ENCODE measurements at places on chromosomes 3 and 15.
A peak's percentile ranks its signal among the peaks of the same experiment; 100 is the strongest.

- no peak for DNase-seq
Observed at GRCh38 chr3:188240189-188240981, 86.4 kb downstream of the LPP start.

DNA sequence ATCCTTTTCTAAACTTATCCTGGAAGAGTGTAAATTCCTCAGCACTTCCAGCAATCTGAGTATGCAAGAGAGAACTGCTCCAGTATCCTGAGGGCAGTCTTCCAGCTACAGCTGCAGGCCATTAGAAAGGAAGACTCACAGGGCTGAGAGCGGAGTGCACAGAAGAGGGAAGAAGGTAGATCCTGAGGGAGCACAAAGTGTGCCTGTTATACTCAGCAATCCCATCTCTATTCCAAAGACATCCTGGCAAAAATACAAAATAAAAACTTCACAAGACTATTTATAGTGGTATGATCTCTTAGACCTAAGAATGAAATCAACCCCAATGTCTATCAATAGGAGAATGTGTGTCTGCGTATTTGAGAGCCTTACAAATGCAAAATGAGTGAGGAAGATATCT, 292.0 kb downstream of the ZIC1 start:
- DNase-seq: no peak

DNA sequence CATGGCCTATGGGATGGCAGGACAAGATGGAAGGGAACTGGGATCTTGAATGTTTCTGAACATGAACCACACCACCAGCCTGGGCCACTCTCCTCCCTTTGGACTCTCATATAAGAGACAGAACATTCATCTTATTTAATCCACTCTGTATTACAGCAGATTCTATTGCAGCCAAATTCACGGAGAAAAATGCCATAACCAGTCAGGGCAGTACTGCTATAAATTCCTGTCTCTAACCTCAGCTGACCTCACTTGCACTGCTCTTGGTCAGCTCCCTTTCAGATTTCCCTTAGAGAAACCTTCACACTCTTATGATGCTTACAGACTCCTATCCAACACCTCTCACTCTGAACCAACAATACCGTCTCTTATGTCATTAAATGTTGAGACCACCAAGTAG, 101.4 kb downstream of the RYK start:
- DNase-seq: no peak

GRCh38 chr3:58434990-58435389, 1.4 kb upstream of the PDHB start:
- DNase-seq: no peak

DNA sequence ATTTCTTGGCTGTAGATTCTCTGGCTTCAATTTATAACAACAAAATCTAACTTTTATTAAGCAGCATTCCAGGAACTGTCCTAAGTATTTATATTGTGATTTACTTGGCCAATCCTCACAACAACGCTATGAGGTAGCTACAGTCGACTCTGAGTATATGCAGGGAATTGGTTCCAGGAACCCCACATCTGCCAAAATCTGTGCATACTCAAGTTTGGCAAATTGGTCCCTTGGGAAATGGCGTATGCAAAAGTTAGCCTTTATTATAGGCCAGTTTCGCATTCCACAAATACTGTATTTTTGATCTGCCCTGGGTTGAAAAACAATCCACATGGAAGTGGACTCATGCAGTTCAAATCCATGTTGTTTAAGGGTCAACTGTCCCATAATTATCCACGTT, 53.9 kb downstream of the RAP2B start:
- peak; percentile 67 for DNase-seq

DNA sequence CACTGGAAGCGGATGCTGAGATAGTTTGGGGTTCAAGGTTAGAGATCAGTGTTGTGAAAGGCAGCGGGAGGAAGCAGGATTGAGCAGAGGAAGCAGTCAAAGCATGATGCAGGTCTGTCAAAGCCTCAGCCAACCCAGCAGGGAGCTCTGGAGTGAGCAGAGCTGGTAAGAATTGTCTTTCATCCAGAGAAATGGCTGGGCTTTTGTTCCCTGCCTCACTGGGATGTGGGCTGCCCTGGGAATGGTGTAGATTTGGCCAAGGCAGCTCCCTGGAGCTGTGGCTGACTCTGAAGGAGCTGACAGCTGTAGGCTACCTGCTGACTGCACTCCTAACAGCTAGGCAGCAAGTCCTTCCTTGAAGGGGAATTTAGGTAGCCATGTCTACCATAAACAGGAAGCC, 61.9 kb upstream of the STXBP5L start:
- no peak for DNase-seq

- DNase-seq: no peak
Observed at GRCh38 chr15:68646156-68646555, 67.4 kb downstream of the CORO2B start.

DNA sequence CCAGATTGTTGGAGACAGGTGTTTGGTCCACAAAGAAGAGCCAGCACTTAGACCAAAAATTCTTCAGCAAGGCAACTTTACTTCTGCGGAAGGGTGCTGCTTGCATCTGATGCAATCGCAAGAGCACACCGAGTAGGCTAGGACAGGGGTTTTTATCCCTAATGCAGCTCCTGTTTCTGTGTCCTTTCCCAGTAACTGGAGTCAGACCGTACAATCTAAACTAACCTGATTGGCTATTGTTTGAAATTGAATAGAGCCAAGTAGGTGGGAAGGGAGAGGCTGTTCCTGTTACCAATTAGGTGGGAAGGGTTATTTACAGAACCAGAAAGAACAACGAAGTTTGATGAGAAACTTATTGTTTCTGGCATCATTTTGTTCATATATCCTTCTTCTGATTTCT, 77.6 kb downstream of the CHCHD4 start:
- DNase-seq: no peak

DNA sequence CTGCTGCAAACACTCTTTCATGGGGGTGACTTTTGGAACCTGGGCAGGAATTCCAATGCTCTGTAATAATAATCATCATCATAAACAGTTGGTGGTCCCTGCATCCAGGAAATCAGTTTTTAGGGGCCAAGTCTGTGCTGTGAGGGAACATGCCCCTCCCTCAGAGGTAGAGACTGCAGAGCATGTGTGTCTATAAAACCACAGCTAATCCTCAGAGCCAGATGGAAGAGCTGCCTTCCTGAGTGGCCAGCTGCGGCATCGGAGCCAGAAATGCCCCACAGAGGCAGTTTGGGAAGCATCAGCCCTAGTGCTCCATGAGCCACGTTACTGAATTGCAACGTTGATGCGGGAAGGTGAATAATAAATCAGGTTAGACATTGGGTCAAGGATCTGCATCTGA, 12.9 kb upstream of the TPM1 start:
- no peak for DNase-seq

GRCh38 chr3:12985148-12985547, 88.1 kb downstream of the IQSEC1 start:
- no peak for DNase-seq

DNA sequence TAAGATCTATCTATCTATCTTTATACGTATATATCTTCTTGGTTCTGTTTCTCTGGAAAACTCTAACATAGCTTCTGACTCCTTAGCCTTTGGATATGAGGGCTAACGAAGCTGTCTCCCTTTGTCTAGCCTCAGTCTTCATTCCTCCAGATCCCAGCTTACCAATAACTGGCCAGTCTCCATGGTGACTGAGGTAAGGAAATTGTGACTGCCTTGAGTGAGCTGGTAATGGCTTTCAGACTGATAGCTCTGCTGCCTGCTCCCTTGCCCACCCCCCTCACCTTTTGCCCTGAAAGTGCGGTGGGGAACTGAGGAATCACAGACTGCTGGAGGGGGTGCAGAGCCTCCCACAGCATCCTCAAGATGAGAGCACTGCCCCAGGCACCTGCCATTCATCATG, 65.8 kb upstream of the ABHD17C start:
- DNase-seq: no peak

- DNase-seq: no peak
Observed at GRCh38 chr3:187795207-187795960, 50.1 kb upstream of the BCL6 start.

- DNase-seq: no peak
Observed at GRCh38 chr15:56369234-56369633, 4.0 kb downstream of the TEX9 start.

DNA sequence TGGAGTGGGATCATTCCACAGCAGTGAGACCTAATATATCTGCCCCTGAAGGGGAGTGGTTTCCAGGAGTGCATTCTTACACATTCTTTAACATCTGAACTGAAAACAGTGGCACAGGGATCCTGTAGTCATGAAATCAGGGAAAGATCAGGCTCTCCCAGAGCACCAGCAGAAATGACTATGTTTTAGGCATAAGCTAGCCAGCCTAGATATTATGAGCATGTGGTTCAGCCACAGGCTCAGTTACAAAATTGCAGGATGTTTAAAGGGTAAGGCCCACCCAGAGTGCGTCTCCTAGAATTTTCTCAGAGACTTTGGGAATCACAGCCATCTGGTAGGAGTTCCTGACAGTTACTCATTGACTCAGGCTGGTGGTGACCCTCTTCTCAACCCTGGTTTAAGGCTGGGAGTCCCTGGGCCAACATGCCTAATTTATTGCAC, 20.9 kb downstream of the FSTL1 start:
- DNase-seq: no peak
